ENCODE measurements at places on chromosomes 7 and 10.

DNA sequence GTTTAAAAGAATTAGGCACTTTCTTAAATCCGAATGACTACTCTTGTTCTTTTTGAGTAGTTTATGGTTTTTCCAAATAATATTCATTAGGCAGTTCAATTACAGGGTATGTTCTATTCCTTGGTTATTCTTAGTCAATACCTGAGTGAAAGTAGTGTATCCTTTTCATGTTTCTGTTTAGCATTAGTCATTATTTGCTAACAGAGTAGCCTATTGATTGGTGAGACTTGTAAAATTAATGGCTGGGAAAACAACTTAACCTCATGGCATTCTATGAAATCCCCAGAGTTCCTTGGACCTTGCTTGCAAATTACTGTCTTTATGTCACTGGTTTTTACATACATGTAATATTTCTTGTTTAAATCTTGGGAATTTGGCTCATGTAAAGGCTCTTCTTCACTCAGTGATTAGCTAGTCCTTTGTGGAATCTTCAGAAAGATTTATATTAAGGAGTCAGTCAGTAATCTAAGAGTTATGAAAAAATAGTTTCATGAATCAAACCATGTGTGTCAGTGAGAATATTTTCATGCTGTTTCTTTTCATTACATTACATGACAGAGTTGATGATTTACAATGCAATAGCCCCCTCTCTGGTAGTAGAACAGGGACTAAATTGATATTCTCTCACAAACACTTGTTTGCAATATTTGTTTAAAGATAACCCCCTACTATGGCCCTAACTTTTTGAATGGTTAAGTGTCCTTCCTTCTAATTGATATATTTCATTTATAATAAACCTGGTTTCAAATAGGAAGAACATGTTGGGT is 81.5 kb upstream of the LRRTM3 start:
- DNase-seq: no peak

- no peak for DNase-seq
Observed at GRCh38 chr7:95646350-95646749, 50.0 kb upstream of the PDK4 start.

DNA sequence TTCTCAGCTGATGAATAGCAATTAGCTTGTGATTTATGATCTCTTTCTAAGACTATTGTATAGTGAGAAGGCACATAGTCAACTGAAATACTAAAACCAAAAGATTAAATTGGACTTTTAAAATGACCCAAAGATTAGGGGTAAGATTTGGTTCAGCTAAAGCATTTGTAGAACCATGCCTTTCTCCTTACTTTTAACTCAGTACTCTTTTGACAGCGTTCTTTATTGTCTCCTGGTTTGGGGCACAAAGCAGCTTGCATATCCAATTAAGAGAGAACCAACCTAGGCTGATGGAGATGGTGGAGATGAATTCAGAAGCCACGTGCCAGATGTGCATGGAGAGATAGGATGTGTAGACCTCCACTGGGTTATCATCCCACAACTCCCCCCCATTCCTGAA is 45.8 kb downstream of the FHIP2A start:
- DNase-seq: no peak

DNA sequence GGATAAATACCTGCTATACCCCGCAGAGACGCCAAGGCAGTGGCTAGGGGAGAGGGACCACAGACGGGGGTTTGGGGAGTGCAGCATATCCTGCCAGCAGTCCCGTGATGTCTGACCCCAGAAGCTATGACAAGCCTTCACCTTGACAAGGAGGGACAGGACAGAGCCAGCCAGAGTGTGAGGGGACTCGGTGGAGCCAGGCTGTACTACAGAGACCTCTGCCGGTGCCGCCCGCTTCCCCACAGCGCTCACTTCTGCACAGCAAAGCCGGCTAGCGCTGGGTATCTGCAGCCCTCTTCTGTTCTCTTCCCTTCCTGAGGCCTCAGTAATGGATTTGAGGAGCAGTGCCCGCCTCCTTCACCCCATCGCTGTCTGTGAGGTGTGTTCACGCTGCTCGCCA is 47.0 kb upstream of the PFKP start:
- DNase-seq: no peak

DNA sequence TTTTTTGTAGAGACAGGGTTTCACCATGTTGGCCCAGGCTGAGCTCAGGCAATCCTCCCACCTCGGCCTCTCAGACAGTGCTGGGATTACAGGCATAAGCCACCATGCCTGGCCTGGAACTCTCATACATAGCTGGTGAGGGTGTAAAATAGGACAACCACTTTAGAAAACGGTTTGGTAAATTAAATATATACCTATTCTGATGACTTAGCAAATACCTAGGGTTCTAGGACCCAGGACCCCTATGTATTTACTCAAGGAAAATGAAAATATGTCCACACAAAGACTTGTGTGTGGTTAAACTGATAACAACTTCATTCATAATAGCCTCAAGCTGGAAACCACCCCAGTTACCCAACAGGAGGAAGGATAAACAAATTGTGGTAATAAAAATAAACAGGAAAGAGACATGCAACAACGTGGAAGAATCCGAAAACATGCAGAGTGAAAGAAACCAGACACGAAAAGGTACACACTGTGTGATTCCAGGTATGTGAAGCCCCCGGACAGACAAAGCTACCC is 52.7 kb downstream of the CARD11 start:
- no peak for DNase-seq

DNA sequence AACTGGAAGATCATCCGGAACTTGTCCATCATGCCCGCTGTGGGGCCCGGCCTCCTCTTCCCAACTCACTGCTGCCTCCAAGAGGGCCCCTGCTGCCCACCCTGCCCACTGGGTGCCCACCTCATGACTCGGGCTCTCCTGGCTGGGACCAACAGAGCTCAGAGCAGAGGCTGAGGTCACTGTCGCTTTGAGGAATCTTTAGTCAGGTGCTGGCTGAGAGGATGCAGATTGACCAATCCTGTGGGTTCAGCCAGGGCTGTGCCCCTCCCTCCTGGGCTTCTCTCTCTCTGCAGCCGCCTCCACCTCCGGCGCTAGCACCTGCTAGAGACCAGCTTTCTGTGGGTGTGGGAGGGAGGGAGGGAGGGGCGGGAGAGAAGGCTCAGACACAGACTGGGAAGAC is at the start of gene CALHM1:
Gene CALHM1 (minus strand): TSS at position 181 of the 400 bp plus-strand sequence. CDS start 149 bp downstream, at position 32.
- no peak for DNase-seq

DNA sequence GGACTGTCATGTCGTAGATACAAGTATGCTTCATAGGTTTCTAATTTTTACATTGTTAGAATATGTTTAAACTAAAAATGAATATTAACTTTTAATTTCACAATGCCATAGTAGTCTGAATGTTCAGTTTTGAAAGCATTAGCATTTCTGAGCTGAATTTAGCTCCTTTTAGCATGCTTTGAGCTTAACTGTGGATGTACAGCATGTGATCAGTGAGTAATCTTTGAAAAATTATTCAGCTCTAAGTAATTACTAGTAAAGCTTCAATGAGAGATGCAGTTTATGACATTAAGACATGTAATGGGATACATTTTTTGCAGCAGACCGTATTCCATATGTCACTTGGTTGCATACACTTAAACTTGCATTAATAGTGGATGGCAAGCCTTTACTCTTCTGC is 114.1 kb upstream of the WNT16 start:
- DNase-seq: no peak
